ENCODE measurements at places on chromosomes 16 and 17.
A peak's percentile ranks its signal among the peaks of the same experiment; 100 is the strongest.

GRCh38 chr16:17417740-17418139, 53.0 kb downstream of the XYLT1 start:
- DNase-seq, result no peak

GRCh38 chr17:12644623-12645022, 21.1 kb upstream of the MYOCD start:
- no peak for DNase-seq

- no peak for DNase-seq
Observed at GRCh38 chr17:19719355-19720209, 3.2 kb upstream of the SLC47A2 start.

GRCh38 chr17:56934280-56934679, 20.4 kb upstream of the TRIM25 start:
- DNase-seq, result no peak

GRCh38 chr17:73508931-73509605, 135.2 kb downstream of the SDK2 start:
- no peak for DNase-seq

GRCh38 chr17:39609416-39610025, 1.8 kb upstream of the NEUROD2 start:
- no peak for DNase-seq

GRCh38 chr17:80034791-80035686, 633 bp downstream of the TBC1D16 start:
- no peak for DNase-seq

- no peak for DNase-seq
Observed at GRCh38 chr17:954431-955164, 25.0 kb downstream of the NXN start.

- no peak for DNase-seq
Observed at GRCh38 chr17:8629371-8630226, 926 bp downstream of the MYH10 start.

DNA sequence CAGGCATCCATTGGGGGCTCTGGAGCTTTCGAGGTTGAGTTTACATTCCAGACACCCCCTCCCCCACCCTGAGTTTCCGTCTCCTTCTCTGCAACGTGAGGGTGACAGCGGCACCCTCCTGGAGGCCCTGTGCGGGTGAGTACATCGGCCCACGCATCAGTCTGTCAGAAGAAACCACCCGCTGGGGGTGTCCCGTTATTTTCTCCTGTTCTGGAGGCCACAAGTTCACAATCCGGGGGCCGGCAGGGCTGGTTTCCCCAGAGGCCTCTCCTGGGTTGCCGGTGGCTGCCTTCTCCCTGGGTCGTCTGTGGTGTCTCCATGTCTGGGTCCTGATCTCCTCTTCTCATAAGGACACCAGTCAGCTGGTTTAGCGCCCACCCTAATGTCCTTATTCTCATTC, 35.7 kb downstream of the GSE1 start:
- DNase-seq, result no peak

DNA sequence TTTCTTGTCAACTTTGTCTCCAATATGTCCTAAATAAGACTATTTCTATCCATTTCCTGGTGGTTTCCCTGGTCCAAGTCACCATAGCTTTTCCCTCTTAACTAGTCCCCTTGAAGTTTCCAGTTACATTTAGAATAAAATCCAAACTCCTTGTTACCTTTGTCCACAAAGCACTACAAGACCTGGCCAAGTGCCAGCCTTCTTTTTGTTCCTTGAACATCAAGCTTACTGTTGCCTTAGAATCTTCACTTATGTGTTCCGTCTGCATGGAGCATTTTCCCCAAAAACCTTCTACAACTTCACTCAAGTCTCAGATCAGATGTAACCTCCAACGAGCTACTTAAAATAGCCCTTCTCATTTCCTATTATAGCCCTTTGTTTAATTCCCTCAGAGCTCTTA, 101.4 kb downstream of the ITFG1 start:
- DNase-seq, result no peak

- DNase-seq, result no peak
Observed at GRCh38 chr16:57498031-57498430, 11.7 kb upstream of the DOK4 start.

GRCh38 chr17:1746975-1747543, 4.4 kb downstream of the SERPINF2 start:
- DNase-seq, result no peak

DNA sequence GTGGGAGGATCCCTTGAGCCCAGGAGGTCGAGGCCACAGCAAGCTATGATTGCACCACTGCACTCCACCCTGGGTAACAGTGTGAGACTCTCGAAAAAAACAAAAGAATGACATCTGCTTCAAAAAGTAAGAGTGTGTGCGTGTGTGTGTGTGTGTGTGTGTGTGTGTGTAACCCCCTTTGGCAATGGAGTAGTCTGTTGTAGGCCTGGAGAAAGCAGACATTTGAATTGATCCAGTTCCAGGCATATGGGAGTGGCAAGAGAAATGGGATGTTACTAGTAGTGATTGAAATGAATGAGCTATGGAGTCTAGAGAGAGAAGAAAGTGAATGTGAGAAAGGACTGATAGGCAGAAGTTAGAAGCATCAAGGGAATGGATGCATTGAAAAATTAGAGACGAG, 9.9 kb downstream of the CASC3 start:
- no peak for DNase-seq

DNA sequence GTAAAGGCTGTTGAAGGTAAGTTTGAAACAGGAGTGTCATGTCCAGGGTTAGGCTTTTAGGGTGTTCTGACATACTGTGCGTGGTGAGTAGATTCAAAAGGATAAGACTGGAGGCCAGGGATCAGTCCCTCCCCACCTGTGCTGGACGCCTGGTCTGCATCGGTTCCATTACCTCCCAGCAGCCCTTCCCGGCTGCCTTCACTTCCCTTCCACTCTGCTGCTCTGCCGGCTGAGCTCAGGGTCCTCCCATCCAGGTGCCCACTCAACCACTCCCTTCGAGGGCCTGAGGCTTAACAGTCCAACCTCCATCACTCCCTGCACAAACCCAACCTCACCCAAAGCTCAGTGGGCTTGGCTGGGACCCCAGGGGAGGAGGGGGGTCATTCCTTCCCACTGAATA, 4.1 kb upstream of the SLC5A10 start:
- DNase-seq, result no peak

GRCh38 chr16:69660166-69660565, 66.2 kb downstream of the NQO1 start:
- no peak for DNase-seq

GRCh38 chr17:51461578-51462004, 201.2 kb downstream of the UTP18 start:
- DNase-seq, result peak; percentile 23

DNA sequence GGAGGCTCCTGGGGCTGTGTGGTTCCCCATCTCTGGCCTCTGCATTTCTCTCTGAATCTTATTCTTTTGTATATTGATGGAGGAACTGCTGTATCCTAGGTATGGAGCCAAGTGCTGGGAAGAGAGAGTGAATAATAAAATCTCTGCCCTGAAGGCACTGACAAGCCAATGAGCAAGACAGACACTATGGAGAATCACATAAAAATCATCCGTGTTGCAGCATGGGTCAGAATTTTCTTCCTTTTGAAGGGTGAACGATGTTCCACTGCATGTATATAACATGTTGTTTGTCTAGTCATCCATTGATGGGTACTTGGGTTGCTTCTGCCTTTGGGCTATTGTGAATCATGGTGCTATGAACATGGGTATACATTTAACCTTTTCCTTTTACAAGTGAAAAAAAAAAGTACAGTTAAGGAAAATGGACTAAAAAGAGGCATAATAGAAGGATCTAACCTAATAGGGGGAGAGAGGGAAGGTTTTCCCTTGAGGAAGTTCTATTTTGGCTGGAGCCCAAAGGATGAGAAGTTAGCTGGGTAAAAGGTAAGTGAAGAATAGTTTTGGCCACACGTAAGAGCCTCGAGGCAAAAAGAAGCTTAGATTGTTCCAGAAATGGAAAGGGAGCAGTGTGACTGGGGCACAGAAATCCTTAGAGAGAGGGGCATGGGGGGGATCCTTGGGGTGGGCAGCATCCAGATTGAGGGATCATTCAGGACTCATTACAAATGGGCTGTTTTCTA, 32.3 kb upstream of the GNA13 start:
- DNase-seq, result no peak

- DNase-seq, result no peak
Observed at GRCh38 chr16:19066988-19067348, 446 bp upstream of the COQ7 start.

GRCh38 chr16:84960942-84961341, 50.4 kb downstream of the ZDHHC7 start:
- no peak for DNase-seq

DNA sequence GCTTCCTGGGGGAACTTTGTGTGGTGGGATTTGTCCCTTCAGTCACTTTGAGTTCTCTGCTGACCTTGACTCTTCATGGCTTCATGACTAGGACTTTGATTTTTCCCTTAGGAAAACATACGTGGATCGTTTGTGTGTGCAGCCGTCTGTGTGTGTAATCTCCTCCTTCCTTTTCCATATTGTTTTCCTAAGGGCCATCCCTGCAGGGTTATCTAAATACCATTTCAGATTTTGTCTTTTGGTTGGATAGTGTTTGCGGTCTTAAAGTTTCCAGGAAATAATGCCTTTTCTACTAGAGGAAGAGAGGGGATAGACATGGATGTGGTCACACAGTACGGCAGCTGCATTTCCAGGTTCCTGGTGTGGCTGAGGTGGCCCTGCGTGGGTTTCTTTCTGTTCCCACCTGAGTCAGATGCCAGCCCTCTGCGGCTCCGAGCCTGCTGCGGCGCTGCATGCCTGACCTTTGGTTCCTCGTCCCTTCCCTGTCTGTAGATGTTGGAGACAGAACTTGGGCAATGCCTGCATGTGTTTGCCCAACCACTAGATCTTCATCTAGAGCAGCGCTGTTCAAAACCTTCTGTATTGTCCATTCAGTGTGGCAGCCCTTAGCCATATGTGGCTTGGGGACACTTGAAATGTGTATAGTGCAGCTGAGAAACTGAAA, 72.0 kb upstream of the LGALS9 start:
- no peak for DNase-seq

- DNase-seq, result no peak
Observed at GRCh38 chr16:89827383-89828198, 684 bp upstream of the SPIRE2 start.

DNA sequence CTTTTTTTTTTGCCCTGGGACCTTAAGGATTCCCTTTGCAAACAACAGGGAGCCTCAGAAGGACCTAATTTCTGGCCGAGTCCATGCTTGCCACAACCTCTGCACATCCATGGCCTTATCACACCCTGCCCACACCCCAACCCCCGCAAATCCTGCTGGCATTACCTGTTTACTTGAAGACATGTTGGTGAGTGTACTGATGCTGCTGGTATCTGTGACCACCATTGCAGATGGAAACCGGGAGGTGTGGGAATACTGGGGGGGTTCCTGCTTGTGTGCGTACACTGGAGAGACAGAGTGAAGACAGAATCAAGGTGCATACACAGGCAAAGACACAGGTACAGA, 46.0 kb downstream of the HNF1B start:
- no peak for DNase-seq

GRCh38 chr17:78396441-78397337, 18.2 kb downstream of the PGS1 start:
- no peak for DNase-seq

DNA sequence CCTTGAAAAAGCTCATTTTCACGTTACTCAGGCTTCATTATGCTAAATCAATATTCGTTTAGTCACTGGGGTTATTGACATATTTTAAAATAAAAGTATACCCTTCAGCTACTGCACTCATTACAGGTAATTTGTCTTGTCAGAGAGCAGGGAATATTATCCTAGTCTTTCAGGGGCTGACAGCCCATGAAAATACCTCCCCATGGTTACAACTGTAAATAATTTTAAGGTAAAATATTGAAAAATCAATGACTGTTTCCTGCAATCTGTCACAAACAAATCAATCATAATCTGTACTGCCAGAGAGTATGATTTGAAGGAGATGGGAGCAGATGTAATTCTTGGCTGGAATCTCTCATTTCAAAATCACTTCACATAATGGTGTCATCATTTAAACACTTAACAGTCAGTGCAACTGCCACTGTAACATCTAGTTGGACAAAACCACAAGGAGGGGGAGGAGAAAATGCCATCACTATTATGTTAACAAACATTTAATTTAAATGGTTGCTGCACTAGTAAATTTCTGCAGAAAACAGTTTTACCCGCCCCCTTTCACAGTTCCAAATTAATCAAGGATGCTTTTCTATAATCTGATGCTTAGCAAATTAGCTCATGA, 9.3 kb upstream of the IRX5 start:
- DNase-seq, result no peak

- no peak for DNase-seq
Observed at GRCh38 chr16:63185235-63185780, 1149.1 kb upstream of the CDH8 start.

GRCh38 chr17:32020943-32021614, 13.9 kb downstream of the LRRC37B start:
- no peak for DNase-seq

DNA sequence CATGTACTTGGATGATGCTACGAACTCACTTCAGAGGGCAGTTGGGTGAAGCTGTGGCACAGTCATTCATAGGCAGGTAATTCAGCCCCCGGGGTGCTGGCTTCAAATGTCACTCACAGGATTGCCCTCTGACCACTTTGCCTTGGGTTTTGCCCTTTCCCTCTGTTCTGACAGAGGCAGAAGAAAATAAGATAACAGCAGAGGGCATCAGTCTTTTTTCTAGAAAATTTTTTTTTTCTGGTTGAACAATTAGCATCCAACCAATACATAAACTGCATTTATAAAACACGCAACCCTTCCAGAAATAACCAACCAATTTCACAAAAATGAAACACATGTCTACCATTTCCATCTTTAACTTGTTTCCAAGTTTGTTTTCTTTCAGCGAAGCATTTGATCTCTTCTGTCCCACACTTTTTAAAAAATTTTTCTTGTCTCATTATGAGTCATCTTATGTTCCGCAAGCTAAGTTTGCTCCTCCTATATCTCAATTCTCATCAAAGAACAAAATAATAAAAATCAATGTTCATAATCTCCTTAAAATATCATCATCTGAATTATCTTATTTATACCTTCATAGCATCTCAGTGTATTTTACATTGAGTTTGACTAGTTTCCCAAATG, 15.6 kb downstream of the NACA2 start:
- no peak for DNase-seq

GRCh38 chr17:83062011-83062817, 17.2 kb upstream of the METRNL start:
- no peak for DNase-seq

- DNase-seq, result peak; percentile 42
Observed at GRCh38 chr16:15907863-15908478, 19.6 kb upstream of the CEP20 start.

DNA sequence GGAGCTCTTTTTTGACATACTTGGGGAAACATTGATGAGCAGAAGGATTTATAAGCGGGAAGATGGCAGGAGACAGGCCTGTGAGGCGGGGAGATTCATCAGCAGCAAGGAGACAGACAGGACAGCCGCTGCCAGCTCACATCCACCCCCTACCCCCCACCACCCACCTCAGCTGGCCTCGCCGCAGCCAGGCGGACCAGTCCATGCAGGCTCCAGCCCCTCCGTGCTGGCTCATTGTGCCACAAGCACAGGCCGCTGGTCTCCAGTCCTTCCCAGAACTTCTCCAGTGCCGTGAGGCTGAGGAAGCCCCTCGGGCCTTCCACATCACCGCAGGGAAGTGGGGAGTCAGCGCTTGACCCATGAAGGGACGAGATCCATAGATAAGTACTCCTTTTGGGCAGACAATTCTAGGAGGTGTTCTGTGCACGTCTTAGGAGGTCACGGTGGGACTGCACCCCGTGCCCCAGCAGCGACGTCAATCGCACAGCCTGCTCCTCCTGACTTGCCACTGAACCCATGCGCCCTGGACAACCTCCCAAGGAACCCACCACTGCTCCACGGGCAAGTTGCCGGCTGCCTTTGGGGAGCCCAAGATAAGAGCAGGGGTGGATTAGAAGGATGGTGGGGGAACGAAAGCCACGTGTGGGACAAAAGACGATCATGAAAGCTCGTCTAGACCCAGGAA, 323.6 kb downstream of the C16orf95 start:
- DNase-seq, result no peak

- no peak for DNase-seq
Observed at GRCh38 chr16:59470556-59470955, 736.4 kb upstream of the GOT2 start.
